Stimulated activated CD8-positive, alpha-beta memory T cell treated with anti-CD3 and anti-CD28 coated beads, Interleukin-12 subunit alpha, Interleukin-12 subunit beta, amount 100 ng/mL, for 1 hour (primary cell): ENCODE measurements at places on chromosomes 11 and 22.

DNA sequence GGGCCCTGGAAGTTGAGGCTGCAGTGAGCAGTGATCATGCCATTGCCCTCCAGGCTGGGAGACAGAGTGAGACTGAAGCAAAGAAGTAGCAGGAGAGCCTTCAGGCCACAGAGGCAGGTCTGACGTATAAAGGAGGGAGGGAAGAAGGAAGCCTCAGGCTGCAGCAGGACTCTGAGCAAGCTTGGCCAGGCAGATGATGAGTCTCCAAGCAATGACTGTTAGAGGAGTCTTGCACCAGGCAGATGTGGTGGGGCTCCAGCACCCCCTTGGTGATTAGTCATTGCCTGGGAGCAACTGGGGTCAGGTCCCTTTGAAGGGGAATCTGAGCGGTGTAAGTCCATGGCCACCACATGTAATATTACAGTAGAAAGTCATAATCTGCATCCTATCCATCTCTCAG is 36.6 kb upstream of the NFAM1 start:
- no peak for DNase-seq

DNA sequence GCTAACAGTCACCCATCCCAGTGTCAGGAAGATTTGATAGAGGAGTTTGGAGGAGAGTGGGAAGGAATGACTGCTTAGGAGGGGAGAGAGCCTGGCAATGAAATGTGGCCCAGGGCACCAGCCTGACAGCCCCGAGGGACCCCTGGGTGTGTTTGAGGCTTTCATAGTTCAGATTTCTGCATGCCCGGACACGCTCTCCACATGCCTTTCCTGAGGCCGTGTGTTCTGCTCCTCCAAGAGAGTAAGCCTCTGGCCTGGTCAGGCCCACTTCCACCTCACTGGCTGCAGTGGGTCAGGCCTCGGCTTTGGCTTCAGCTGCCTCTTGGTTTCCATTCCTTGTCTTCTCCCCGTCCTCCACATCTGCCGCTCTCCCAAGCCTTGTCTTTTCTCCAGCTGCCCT is 78.4 kb downstream of the C22orf31 start:
- DNase-seq: no peak

- no peak for DNase-seq
Observed at GRCh38 chr11:112610996-112611750, 350.0 kb upstream of the NCAM1 start.

DNA sequence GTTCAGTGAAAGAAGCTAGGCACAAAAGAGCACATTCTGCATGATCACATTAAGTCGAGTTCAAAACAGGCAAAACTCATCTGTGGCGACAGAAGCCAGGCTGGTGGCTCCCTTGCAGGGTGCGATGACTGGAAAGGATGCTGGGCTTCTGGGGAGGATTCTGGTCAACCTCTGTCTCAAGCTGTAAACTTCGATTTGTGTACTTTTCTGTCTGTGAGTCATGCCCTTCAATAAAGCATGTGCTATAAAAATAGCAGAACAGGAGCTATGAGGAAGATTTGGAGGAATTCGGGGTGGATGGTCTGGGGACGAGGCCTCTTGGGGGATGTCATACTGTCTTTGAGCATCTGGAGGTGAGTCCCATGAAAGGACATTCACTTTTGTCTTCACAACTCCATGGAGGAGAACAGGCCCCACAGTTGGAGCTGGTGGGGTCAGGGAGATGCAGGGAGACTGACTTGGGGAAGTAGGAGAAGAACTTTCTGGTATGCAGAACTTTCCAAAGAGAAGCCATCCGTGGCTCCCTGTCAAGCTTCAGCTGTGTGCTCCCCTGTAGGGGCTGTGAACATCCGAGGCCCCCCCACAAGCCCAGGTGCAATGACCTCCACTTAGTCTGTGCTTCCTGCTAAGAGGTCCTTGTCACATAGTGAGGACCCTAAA is 77.8 kb upstream of the LINC01488 start:
- DNase-seq: no peak

DNA sequence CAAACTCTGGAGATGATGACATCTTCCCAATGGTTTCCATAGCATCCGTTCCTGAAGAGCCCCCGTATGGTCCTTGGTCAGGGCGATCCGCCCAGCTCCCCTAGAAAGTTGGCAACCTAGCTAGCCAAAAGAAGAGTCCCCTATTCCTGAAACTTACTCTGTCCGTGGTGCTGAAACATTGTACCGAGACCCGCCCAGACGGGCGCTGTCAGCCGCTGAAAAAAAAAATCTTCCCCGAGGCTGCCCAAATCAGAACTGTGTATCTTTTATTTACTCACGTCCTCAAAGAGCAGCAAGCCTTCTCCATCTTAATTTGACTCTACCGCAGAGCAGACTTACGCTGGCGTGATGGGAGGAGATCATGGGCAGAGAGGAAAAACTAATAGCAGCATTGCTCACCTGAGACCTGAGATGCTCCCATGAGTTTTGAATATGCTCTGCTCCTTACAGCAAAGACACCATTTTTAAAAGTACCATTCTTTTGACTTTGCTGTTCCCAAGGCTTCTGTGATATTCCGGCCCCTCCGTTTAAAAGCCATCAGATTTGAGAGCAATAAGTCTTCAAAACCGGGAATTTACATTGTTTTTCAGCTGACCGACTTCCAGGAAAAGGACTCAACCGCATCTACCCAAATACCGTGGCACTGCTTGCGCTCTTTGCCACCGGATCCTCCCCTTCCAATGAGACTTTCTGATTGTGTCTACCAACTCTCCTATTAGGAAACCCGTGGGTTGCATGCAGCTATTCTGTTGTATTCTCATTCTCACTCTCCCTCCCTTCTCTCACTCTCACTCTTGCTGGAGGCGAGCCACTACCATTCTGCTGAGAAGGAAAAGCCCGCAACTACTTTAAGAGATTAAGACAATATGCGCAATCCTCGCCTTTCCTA is at the start of gene SLC17A6:
Gene SLC17A6 (plus strand): TSS at position 786 of the 890 bp plus-strand sequence. CDS start 153 bp downstream, outside the sequence.
- DNase-seq: no peak

DNA sequence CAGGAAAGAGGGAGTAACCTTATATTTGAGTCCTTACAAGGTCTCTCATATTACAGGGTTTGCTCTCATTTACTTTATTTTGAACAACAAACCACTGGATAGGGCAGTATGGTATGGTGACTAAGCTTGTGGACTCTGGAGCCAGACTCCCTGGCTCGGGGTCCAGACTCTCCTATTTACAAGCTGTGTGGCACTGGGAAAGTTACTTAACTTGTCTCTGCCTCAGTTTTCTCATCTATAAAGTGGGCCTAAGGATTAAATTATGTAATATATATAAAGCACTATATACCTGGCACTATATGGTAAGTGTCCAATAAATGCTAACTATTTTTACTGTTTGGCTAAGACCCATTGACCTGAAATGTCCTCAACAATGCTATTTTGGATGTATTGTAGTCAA is 1.7 kb upstream of the DCHS1 start:
- DNase-seq: no peak

- DNase-seq: no peak
Observed at GRCh38 chr11:78856211-78856610, 281.5 kb upstream of the NARS2 start.

DNA sequence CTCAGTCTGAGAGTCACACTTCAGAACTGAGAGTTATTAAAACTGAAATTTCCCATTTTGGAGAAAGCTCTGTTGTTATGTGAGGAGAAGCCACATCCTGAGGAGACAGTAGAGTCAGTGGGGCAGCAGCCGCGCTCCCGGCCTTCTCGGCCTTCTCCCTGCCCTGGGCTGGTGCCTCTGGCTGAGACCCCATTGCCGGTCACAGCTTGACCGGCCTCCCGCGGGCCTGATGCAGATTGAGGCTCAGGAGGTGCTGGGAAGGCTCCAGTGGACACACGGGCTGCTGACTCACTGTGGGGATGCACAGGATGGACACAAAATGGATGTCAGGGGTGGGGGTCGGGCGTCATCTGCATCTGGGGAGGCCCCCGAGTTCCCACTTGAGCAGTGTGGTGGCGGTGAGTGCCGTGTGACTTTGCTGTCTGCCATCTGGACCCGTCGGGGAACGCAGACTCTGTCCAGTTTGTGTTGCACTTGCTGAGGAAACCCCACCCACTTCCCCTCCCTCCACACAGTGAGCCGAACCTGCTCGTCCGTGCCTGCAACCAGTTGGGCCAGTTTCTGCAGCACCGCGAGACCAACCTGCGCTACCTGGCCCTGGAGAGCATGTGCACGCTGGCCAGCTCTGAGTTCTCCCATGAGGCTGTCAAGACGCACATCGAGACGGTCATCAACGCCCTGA is 50.1 kb downstream of the MUC6 start:
- no peak for DNase-seq

DNA sequence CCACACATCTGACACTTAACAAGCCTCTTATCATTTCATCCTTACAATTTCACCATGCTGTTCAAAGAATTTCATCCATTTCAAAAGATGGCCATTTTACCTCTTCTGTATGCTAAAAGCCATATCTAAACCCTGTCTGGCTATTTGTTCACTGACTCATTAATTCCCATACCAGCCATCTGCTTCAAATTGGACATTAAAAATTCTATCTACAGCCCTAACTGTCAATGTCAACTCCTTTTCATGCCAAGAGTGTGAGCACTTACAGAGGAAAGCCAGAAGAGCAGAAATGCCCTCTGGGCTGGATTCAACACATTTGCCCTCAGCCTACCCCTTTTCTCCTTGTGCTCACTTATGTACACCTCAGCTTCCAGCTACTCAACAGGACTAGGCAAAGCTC is 59.2 kb downstream of the SYTL2 start:
- DNase-seq: no peak

DNA sequence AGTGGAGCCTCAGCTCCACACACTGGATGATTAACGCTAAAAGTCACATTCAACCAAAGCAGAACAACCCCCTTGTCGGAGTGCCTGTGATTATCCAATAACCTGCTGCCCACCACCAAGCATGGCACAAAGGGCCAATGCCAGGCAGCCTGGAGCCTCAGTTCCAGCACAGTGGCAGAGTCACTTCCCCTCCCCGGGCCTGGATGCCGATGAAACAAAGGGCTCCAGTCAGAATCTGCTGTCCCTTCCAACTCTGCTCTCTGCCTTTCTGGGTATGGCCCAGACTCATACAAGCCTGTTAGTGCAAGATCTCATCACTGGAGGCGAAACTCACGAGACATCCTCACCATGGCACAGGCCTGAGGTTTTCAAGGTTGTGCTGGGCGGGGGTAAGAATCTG is 52.1 kb downstream of the CLTCL1 start:
- no peak for DNase-seq

DNA sequence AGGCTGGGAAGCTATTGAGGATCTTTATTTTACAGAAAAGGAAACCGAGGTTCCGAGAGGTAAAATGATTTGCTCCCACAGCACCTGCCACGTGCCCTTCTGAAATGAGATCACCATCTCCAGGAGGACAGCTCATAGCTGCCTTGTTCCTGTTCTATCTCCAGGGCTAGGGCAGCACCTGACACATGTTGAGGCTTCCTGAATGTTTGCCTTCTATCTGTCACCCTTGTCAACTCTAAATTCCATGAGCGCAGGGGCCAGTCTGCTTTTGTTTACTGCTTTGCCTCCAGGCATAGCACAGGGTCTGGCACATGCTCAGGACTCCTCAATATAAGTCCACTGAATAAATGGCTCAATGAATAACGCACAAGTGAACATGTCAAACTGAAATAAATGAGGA is 24.1 kb downstream of the ASCC2 start:
- no peak for DNase-seq

DNA sequence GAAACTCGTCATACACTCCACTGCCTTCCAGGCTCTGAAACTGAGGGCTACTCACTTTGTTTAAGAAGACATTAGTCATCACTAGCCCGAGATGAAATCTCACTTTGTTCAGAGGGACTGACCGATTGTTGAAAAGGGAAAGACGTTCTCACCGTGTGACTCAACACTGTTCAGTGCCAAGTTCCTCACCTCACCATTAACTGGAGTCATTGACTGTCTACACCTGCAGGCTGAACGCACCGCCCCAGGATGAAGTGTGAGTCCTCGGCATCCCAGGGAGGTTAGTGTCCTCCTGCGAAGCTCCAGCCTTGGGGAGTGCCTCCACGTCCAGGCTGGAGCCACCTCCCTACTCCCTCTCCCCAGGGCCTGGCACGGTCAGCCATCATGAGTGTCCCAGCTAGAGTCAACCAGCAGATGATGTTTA is 30.4 kb downstream of the FADD start:
- DNase-seq: no peak

DNA sequence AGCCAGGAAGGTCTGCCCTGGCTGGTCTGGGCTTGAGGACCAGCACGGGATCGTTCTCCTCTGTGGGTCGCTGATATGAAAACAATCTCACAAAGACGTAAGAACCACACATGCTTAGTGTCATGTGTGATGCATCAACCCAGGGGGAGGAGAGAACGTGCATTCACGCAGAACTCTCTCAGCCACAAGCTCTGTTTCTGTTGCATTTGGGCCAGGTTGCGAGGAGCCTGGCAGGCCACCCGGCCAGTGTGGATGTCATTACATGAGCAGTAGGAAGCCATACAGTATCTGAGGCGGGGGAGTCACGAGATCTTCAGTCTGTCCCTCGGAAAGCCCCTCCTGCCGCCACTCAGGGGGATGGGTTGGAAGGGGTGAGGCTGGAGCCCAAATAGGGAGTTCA is 53.1 kb upstream of the KCNQ1OT1 start:
- DNase-seq: no peak

GRCh38 chr22:39299829-39300178 is 19.6 kb downstream of the RPL3 start:
- no peak for DNase-seq

- no peak for DNase-seq
Observed at GRCh38 chr11:64268893-64269539, 15.4 kb downstream of the BAD start.

DNA sequence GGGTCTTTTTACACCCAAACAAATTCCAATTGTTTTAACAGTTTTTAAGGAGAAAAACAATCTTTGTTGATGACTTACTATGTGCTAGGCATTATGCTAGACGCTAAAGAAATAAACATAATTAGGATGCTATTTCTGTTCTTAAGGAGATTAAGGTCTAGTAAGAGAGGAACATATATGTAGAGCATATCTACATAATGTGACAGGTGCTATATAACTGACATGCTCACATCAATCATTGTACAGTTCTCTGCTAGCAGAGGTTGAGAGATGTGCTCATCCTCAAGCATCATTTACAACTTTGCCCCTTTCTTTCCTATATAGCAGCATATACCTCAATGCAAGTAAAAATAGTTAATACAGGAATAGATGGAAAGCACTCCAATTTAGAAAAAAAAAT is 37.5 kb downstream of the PDGFD start:
- no peak for DNase-seq

GRCh38 chr22:39558950-39559349 is 11.6 kb upstream of the CACNA1I start:
- no peak for DNase-seq

- no peak for DNase-seq
Observed at GRCh38 chr11:6489306-6489705, 7.8 kb upstream of the DNHD1 start.

DNA sequence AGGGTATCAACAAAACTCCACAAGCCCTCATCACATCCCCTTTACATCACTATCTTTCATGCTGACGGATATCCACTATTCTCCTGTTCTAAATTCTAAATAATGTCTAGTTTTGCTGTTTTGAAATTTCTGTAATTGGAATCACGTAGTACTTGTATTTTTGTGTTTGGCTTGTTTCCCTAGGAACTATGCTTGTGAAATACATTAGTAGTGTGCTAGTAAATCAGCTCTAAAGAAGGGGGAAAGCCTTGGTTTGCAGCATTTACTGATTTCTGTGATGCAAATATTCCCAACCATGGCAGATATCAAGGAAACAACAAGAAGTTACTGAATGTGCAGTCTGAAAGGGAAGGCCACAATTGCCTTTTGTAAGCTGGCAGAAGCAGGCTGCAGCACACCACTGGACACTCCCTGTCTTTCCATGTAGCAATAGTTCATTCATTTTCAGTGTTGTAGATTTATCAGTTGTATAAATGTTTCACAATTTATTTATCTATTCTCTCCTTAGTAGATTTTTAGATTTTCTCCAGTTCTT is 4.7 kb upstream of the FOLH1 start:
- no peak for DNase-seq

- no peak for DNase-seq
Observed at GRCh38 chr11:77467993-77468392, 5.9 kb downstream of the PAK1 start.
